ENCODE measurements at places on chromosomes 7 and 10.

- DNase-seq: no peak
Observed at GRCh38 chr10:122102869-122103525, 114.0 kb downstream of the TACC2 start.

- DNase-seq: no peak
Observed at GRCh38 chr10:77351386-77351785, 286.2 kb downstream of the KCNMA1 start.

GRCh38 chr7:47914717-47915615 lies 33.3 kb downstream of the PKD1L1 start:
- DNase-seq: no peak

DNA sequence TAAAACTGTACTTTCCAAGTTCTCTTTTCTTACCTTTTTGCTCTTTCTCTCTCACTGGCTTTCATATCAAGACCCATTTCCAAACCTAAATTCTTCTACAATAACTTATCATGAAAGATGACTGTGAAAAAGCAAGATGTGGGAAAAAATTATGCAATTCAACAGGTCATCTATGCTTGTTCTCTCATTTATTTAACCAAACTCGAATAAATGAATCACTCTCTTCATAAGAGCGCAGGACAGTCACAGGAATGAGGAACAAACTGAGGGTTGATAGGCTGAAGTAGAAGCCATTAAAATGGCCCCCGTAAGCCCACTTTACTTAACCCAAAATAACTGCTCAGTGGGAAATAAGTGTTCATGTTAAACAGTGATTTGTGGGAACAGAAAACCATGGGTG lies 1289.7 kb upstream of the SORCS1 start:
- no peak for DNase-seq

DNA sequence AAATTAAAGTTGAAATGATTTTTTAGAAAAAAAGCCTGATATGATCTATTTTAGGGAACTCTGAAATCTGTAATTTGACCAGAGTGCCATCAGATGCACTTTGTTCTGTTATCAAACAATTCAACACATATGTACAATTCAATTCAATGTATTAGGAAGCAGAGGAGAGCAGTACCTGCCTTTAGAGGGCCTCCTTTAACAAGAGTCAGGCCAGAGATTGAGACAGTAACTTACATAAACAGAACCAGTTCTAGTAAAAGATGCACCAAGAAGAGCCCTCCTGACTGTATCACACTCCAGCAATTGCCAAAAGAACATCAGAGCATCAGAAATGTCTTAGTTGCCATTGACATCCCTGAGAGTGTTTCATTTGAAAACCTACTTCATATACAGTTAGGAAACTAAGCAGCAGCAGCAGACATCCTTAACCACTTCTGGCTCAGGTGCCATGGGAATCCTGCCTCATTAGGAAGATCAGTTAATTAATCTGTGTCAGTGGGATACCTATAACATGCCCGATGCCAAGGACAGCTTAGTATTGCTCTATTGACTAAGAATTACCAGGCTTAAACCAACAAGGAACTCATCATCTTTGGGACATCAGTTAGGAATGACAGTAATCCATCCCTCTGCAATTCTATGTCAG lies 1222.6 kb upstream of the LRRN3 start:
- DNase-seq: no peak

DNA sequence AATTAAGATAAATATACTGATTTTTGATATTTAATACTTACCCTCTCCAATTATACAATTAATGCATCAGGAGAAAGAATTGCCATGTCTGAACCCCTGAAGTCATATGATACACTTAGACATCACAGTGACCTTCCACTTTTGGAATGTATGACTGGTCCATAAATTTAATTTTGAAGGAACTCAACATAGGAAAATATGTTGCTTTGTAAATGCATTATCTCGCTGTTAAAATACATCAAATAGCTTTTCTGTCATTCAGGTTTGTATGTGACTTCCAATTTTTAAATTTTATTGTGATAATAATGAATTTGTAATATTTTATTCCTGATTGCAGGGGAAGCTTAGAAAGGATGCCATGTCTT lies 631.9 kb upstream of the ANKRD30A start:
- no peak for DNase-seq

GRCh38 chr10:107767185-107767584 lies 602.7 kb upstream of the SORCS1 start:
- no peak for DNase-seq
